DMS 273 treated with DMSO at 0.1 percent for 48 hours (cell line): ENCODE measurements at places on chromosomes 3 and 15.

DNA sequence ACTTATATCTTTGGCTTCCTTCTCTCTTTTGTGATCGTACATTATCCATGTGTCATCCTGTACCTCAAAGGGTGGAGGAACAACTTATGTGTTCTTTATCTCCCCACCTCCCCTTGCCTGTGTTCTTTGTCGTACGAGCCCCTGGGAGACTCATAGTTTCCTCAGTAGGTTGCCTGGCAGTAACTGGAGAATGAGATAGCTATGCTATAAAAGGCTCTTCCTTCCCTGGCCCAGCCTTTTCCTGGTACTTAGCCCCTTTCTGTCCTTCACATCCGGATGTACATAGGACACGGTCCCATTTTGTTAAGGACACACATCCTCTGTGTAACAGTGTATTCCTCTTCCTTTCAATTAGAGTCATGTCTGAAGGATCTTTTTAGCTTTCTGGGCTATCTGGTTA, 32.1 kb downstream of the PLCL2 start:
- DNase-seq = no peak

GRCh38 chr15:47266566-47266965, 450.7 kb upstream of the SEMA6D start:
- no peak for DNase-seq

DNA sequence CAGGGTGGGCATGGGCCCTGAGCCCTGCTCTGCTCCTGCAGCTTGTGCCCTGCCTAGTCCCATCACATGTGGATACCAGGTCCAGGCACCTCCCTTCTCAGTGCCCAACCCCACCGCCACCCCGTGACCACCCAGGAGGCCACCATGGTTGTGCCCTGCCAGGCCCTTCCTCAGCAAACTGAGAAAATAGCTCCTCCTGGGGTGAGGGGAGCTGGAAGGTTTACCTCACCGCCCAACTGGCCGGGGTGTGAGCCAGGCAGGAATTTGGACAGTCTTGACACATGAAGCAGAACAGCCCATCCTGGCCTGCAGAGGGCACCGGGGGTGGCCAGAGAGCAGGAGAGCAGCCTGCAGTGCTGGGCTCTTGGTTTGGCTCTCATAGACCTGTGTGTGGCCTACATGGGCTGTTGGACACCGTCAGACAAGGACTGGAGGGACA, 11.4 kb upstream of the C3orf22 start:
- no peak for DNase-seq

GRCh38 chr3:119343719-119344118, 49.5 kb downstream of the ARHGAP31 start:
- no peak for DNase-seq

- no peak for DNase-seq
These were observed 39.6 kb downstream of the ATP13A3 start for GRCh38 chr3:194447161-194447560.

DNA sequence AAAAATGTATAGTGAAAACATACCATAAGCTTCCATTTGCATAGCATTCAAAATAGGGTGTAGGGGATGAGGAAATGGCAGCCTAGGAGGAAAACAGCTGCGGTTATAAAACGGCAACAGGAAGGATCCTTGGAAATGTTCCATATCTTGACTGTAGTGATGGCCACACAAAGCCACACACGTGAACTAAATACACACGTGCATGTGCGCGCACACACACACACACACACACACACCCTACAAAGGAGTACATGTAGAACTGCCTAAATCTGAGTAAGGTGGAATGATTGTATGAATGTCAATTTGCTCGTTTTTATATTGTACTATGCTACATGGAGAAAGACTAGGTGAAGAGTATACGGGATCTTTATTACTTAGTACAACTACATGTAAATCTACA, 3.9 kb upstream of the IREB2 start:
- no peak for DNase-seq

DNA sequence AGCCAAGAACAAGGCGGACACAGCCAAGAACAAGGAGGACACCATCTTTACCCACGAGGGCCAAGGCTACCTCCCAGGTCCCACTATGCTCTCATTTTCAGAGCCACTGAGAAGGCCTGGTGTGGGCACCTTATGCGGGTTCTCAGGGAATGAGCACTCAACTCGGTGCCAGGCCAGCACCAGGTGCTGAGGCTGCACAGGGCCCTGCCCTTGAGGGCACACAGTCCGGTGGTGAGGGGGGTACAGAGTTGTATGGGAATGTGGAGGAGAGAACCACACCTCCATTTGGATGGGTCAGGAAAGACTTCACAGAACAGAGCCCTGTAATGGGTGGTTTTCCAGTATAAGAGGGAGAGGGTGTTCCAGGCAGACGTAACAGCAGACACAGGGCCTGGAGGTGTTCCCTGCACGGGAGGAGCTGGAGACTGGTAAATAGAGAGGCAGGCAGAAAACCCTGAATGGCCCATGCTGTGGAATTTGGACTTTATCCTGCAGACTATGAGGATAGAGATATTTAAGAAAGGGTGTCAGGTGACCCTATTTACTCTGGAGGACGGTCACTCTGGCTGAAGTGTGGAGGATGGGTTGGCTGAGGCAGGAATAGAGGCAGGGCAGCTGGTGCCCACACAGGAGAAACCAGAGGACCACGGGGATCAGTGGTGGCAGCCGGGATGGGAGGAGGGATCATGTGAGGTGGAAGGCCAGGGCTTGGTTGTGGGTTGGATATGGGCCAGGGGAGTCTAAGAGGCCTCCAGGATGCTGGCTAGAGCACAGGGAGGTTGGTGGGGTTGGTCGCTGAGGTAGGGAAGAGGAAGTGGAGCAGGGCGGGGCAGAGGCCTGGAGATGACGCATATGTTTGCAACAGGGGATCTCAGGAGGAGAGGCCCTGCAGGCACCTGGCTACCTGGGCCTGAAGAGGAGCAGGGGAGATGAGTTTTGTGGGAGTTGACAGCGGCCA, 34.6 kb downstream of the CRABP1 start:
- DNase-seq = no peak

DNA sequence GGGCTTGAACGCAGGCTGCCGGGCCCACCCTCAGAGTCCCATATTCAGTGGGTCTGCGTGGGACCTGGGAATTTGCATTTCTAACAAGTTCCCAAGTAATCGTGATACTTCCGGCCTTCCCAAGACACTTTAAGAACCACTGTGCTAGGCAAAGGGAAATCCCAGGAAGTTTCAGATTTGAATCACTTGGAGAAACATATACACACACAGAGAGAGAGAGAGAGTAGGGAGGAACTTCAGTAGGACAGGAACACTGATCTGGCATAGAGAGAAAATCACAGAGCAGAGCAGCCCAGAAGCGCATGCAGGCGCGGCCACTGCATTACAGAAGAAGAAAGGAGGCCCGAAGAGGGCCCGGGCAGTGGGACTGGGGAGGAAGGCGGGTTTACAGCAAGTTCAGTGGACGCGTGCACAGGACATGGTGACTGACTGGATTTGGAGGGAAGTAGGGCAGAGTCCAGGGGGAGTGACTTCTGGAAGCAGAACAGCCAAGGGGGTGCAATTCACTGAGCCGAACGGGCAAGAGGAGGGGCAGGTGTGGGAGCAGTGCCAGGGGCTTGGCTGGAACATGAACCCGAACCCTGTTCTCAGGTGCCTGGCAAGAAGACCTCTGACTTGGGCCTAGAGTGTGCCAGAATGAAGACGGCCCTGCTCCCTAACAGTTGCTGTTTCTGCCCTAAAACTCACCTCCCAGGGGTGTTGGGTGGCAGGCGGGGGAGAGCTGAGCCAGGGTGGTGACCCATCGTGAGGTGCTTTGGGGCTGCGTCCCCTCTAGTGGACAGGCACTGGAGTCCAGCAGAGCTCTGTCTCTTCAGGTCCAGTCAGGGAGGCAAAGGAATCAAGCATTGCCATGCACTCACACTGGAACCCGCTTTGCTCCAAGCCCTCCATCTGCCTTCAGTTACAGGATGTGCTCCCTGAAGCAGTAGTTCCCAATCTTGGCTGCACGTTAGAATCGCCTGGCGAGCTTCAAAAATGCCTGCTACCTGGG, 101.3 kb upstream of the HES1 start:
- no peak for DNase-seq

DNA sequence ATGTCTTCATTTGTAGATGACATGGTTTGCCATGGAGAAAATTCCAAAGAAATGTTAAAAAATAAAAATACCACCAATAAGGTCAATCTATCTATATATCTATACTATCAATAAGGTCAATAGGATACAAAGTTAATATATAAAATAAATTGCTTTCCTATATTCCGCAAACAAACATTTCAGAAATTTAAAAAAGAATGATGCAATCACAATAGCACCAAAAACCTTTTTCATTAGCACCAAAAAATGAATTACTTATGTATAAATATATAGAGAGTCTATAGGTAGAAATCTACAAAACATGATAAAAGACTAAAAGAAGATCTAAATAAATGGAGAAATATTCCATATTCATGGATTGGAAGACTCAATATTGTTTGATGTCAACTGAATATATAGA, 22.8 kb upstream of the GOLGA8A start:
- DNase-seq = no peak

GRCh38 chr3:51395493-51396213, 4.6 kb downstream of the RBM15B start:
- no peak for DNase-seq

DNA sequence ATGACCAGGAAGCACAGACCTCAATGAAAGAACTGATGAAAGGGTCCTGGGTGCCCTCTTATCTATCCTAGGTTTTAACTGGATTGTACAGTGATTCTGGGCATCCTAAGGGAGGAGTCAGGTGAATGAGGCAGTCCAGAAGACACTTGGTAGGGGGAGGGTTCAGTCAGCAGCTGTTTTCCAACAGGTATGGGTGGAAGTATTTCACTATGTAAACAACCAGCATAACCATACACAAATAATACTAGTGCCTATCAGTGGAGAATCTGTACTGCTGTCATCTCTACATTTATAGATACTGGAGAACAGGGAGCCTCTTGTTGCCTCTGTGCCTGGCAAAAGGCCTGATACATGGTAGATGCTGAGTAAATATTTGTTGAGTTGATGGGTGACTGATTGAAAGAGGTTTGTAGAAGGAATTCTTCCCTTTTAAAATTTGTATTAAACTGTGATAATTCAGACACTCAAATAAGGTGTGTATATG, 328.5 kb downstream of the RBMS3 start:
- no peak for DNase-seq

DNA sequence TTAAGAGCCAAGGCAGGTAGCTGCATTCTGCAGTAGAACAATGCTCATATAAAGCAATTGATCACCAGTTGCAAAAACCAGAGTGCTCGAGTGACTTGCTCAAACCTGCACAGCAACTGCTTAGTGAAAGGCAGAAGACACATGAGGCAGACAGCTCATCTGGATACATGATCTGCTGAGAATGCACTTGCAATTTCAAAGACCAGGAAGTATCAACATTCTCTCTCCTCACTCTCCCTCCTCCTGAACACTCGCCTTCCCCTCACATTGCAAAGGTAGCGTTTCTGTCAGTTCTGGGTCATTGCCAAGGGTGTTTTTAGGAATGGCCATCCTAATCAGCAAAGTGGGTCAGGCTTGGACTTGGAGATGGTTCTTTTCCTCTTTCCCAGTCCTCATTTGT, 61.0 kb downstream of the BFSP2 start:
- no peak for DNase-seq

- no peak for DNase-seq
These were observed 108.8 kb downstream of the EFHB start for GRCh38 chr3:19825193-19825592.

- no peak for DNase-seq
These were observed 186.9 kb downstream of the MAGI1 start for GRCh38 chr3:65851827-65852226.

GRCh38 chr3:5390936-5391625, 203.6 kb downstream of the EDEM1 start:
- DNase-seq = no peak

GRCh38 chr3:189144645-189145044, 27.1 kb upstream of the TPRG1 start:
- peak; percentile 43 for DNase-seq

DNA sequence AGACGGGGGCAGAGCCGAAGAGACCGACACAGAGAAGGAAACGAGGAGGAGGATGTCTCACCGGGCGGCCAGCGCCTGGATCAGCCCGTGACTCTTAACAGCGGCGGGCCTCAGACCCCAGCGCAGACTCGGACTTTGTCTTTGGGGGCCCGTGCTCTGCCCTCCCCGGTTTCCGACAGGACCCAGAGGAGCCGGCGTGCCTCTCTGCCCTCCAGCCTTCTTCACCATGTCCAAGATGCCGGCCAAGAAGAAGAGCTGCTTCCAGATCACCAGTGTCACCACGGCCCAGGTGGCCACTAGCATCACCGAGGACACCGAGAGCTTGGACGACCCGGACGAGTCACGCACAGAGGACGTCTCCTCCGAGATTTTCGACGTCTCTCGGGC, 1.0 kb downstream of the TSC22D2 start:
- DNase-seq = no peak

DNA sequence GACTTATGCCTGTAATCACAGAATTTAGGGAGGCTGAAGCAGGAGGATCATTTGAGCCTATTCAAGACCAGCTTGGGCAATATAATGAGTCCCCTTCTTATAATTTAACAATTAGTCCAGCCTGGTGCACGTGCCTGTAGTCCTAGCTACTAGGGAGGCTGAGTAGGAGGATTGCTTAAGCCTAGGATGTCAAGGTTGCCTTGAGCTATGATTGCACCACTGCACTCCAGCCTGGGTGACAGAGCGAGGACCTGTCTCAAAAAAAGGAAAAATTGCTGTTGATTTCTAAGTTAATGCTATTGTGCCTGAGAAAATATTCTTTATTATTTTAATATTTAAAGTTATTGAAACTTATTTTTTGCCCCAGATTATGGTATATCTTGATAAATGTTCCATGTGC, 159.0 kb downstream of the NLGN1 start:
- no peak for DNase-seq

DNA sequence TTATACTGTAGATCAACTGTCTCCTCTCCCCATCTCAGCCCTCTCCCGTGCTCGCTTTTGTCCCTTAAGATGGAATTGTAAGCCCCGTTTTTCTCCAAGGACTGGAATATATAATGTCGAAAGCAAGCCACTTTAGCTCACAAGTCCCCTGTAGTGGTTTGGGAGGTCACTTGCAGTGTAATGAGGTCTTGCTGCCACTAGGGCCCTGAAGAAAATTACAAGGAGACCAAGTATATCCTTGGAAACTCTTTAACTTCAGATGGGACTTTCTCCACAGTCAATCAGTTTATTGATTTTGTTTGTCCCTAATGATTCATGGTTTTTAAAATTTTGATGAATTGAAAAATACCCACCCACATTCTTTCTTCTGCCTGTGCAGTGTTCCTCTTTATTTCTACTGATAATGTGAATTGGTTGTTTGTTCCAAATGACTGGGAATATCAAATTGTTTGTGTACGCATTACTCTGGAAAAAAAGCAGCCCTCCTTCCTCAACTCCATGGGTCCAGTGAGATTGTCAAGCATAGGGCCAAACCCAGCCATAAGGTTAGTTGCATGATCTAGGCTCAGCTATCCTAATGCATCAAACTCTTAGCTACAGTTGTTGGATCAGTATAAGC, 294.8 kb downstream of the MCTP2 start:
- DNase-seq = no peak
